NCI-H748 treated with DMSO at 0.1 percent for 48 hours (cell line): ENCODE measurements at places on chromosomes 12 and 14.

DNA sequence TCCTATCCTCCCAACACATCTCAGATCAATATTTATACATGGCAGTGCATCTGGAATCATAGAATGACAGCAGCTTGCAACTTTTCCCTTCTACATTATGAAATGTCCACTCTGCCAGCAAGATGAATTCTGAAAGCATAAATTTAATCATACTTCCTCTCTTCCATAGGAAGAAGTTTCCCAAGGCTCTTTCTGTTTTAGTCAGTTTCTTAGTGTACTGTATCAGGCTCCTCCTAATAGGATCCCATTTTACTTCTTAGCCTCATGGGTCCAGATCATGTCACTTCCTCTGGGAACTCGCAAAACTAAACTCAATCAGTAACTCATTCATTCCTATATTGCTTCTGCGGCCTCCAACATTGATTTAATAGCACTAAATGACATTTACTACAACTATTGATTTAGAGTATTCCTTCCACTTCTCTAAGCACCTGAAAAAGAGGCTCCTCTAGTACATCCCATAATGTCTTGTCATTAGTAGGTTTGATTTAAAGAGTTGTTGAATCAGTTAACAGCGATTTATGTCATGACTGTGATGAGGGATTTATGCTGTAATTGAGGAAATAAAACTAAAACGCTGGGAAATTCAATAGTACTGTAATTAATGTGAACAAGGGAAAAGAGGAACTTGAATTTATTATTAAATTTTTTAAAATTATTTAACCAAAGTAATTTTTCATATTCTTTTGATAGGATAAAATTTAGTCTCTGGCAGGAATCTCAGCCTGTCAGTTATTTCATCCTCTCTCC is 4.0 kb downstream of the CLEC1A start:
- no peak for DNase-seq

- no peak for DNase-seq
These were observed 60.9 kb downstream of the MAP1LC3B2 start for GRCh38 chr12:116620124-116620491.

DNA sequence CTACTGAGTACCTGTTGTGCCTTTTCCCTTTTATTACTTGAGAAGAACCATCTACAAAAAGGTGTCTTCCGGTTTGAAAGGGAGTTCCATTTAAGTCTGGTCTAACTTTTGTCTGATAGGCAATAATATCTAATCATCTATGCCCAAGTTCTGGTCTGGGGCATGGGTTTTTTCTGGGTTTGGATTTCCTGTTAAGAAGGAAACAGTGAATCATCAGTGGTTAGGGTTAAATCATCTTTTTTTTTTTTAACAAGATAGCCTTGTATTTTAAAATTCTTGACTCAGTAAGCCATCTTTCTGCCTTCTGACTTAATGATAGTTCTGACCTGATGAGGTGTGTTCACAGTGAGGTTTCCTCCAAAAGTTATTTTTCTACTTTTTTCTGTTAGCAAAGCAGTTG is 29.3 kb upstream of the CPNE8 start:
- no peak for DNase-seq

DNA sequence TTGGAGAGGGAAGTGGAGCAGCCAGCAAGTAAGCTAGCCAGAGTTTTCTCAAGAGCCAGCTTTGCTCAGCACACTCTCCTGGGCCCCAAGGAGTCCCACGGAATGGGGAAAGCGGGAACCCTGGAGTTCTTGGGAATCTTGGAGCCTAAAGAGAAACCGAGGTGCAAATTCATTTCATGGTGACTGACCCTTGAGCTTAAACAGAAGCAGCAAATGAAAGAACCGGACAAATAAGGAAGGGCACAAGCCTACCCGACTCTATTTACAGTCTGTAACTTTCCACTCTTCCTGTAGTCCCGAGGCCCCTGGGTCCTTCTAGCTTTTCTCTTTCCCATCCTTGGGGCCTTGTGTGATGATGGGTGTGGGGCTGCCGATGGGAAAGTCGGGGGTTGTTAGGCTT is 18.1 kb upstream of the TIGAR start:
- DNase-seq = no peak

DNA sequence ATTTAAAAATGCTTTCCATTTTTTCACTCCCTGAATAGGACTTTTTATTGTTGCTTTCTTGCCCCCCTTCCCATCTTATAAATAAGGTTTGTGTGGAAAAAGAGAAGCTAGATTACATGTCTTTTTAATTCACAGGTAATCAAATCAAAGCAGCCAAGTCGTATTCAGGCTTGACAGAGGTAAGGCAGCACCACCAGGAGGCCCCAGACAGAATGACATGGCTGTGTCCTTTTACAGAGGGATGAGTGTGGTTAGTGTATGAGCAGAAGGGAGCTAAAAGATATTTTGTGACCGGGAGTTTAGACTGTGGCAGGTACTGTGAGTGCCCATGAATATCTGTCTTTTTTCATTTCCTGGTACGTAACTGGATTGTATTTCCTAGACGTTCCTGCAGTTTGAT is 596.1 kb downstream of the ETNK1 start:
- DNase-seq = no peak

- no peak for DNase-seq
These were observed 92.9 kb downstream of the HMGA2 start for GRCh38 chr12:65916991-65917695.

- no peak for DNase-seq
These were observed 7.6 kb downstream of the GPRC5A start for GRCh38 chr12:12898911-12899511.

DNA sequence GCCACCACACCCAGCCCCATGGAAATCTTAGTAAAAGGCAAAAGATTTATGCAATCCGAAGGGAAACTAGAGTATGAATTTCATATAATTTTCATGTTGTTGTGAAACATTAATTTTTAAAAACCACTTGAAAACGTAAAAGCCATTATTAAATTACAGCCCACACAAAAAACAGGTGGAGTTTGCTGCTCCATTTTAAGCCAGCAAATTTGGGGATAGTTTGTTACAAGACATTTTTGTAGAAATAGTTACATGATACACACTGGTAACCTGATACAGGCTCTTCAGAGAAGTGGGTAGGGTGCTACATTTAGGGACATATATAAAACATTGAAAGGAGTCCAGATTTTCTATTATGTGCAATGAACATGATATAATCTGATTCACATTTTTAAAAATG is 17.6 kb downstream of the GNPTAB start:
- no peak for DNase-seq

DNA sequence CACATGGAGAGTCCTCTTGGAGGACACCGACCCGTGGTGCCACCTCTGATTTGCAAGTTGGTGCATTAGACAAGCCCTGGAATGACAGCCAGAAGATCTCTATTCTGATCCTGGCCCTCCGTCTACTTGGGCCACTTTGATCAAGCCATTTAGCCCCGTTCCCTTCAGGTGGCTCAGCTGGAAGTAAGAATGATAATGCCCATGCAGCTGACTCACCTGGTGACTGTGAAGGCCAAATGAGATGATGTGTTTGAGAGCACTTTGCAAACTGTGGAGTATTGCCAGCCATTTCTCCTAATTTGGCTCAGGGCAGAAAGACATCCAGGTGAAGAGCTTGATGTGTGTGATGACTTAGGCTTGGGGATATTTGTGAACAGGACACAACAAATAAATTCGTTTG is 165.9 kb downstream of the ETV6 start:
- no peak for DNase-seq

DNA sequence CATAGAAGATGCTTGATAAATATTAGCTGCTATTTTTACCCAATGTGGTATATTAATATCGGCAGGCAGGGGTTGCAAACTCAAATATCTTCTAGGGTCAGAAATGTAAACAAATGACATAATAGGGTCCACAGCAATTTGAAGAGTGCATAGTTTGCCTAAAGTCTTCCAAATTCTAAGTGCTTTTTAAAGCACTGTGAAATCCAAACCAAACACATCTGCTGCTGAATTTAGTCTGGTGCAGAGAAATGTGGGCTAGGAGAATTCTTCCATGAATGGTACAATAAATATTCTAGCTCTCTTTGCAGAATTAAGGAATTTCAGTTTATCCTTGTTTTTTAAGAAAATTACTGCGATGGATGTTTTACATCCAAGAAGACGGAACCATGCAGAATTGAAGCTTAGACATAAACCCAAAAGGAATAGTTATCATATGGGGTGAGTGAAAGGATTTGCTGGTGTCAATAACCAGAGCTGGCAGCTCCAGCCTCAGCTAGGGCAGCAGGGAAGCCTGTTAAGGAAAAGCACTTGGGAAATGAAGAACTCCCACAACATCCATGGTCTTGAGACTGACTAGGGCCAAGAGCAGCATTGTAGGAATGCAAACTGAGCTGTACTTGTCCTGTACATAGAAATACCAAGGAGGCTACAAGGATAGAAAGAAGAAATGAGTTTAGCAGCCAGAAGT is 65.5 kb downstream of the PTPRR start:
- no peak for DNase-seq

GRCh38 chr14:20559461-20559904 is 1.4 kb downstream of the RNASE9 start:
- no peak for DNase-seq

GRCh38 chr12:2904260-2904659 is 13.6 kb downstream of the TULP3 start:
- no peak for DNase-seq

DNA sequence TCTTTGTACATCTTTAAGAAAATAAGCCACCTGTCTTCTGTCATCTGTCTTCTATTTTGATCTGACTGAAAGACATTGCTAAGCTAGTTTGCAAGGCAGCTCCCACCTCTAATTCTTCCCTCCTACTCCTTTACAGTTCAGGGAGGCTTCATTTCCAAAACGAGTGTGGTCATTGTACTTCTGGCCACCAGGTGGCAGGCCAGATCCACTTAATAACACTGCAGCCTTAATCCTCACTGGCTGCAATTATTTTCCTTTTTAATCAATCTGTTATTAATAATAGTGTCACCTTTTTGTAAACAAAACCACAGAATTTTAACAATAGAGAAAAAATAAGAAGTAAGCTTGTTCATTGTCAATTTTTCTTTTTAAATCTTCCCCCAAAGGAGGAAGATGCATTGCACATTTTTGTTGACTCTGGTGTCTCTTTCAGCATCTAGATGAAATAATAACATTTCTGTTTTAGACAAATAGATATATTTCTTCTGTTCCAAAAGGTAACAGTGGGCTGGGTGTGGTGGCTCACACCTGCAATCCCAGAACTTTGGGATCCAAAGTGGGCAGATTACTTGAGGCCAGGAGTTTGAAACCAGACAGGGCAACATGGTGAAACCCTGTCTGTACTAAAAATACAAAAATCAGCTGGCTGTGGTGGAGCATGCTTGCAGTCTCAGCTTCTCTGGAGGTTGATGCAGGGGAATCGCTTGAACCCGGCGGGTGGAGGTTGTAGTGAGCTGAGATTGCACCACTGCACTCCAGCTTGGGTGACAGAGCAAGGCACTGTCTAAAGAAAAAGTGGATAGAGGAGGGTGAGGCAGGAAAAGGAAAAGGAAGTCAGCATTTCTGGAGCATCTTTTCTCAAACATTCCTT is 23.3 kb downstream of the GABARAPL1 start:
- peak; percentile 12 for DNase-seq

- DNase-seq = no peak
These were observed 132.4 kb downstream of the BRMS1L start for GRCh38 chr14:35958499-35958898.

DNA sequence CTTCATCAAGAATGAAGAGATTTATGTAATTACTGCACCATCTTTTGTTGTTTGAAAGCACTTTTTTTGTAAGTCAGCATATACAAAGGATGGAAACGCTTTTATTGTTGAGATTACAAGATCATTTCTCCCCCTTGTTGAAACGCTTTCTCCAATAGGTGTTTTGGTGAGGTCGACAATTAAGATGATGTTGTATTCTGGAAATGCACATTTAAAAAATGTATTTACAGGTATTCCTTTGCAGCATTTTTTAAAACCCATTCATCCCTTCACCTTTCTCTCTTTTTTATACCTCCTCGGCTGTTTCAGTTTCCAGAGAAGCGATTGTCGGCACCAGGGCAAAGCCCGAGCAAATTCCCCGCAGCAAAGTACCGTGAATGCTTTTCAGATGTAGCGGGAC is 499.9 kb downstream of the VRK1 start:
- DNase-seq = no peak

- DNase-seq = no peak
These were observed 143.6 kb downstream of the DUSP6 start for GRCh38 chr12:89208661-89209096.

- no peak for DNase-seq
These were observed 146.5 kb upstream of the MYL2 start for GRCh38 chr12:111066744-111067437.

GRCh38 chr12:52713960-52714886 is 10.9 kb upstream of the KRT77 start:
- DNase-seq = no peak

GRCh38 chr12:64137117-64137516 is 85.0 kb downstream of the KICS2 start:
- no peak for DNase-seq

GRCh38 chr12:31206038-31206670 is 119.8 kb downstream of the SINHCAF start:
- no peak for DNase-seq
